ENCODE measurements at places on chromosomes 11 and 22.

DNA sequence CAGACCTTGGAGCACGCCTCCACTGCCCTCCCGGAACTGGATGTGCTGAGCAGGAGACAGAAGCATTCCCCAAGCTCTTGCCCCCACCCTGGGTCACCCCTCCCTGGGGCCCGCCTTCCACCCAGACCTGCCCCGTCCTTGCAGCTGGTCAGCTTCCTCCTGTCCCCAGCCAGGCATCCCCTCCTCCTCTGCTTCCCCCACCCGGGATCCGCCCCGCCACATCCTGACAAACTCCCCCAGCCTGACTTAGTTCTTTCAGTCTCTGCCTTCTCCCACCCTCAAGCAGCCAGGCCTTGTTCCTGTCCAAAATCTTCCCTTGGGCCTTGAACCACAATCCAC is 1.1 kb upstream of the PLXNB2 start:
- DNase-seq = no peak

DNA sequence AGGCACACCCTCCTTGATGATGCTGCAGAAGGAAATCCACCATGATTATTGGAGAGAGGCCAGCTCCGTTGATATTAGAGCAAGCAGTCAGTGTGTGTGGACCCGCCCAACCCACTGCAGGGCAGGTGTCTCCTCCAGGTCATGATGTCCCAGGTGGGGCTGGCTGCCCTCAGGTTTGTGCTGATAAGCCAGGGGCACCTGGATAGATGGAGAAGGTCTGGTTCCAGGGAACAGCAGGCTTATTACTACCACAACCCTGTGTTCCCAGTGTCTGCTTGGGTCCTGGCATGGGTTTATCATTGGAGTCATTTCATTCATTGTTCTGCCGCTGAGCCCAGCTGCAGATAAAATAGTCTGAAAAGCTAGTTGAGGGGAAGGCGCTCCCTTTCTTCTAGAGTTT is 181.1 kb upstream of the NECTIN1 start:
- DNase-seq = no peak

GRCh38 chr22:31150615-31151014 is 9.4 kb upstream of the RNF185 start:
- no peak for DNase-seq

DNA sequence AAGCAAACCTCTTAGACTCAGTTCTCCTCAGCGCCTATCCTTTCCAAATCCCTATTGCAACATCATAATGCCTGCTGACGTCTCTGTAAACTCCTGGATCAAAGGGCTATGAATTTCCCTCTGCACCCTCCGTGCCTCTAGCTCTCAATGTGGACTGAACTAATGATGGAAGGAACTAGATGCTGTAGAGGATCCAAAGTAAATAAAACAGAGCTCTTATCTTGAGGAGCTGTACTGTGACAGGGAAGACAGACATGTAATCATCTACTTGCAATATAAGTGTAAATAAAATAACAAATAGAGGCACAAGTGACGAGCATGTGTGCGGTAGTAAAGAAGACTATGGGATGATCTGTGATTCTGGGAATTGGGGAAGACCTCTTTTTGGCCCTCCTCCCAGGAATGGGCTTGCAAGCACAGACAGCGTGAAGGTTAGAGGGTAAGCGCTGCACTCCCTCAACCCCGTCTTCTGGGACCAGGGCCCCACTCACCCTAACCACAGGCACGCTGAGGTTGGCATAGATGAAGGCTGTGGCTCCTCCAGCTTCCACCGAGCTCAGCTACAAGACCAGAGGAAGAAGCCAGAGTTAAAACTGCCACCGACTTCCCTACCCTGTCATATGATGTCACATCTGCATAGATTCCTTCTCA is 42.2 kb downstream of the P4HA3 start:
- DNase-seq = no peak

DNA sequence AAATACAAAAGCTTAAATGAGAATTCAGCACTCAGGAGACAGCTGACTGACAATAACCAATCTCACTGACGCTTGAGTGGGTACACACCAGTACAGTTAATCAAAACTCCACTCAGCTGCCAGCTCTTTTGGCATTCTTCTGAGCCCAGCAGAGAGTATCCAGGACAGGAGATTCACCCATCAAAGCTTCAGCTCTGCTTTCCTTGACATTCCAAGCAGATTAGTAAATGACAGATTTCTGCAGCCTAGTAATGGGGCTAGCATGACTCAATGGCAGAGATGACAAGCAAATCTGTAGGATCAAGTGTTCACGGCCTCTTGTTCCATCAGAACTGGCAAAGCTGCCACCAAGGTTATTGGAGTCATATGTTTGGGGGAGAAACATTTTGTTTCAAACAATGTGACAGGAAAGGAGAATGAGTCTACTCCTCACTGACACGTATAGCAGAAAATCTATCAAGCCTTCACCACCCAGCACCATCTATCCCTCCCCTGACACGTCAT is 420.0 kb downstream of the DYNC2H1 start:
- no peak for DNase-seq

DNA sequence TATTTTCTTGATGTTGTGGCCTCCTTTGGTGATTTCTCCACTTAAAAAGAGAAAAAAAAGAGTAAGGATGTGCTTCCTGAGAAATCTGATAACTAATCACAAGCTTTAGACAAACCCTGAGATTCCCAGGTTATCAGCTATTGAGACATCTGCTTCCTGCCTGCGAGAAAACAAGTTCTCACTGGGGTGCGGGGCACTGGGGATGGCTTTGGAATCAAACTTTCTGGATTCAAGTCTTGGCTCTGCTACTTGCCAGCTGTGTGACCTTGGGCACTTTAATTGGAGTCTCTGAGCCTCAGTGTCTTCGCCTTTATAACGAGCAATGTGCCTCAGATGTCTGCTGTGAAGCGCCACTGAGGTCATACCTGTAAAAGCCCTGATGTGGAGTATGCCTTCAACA is 152.5 kb upstream of the NAV2 start:
- DNase-seq = no peak

- DNase-seq = no peak
Observed at GRCh38 chr11:66051371-66051765, 796 bp upstream of the SF3B2 start.

Measured in GM12892 (cell line).